ENCODE measurements at places on chromosomes 3 and 15.
A peak's percentile ranks its signal among the peaks of the same experiment; 100 is the strongest.

GRCh38 chr3:89314454-89315098 lies 207.2 kb downstream of the EPHA3 start:
- no peak for DNase-seq
- no peaks in the 10 kb centered on the region for H3K27me3 ChIP-seq
- no peak overlapping the region for H3K4me3 ChIP-seq
- H3K4me1 ChIP-seq: no peaks in the 10 kb centered on the region
- no peaks in the 10 kb centered on the region for H3K36me3 ChIP-seq

DNA sequence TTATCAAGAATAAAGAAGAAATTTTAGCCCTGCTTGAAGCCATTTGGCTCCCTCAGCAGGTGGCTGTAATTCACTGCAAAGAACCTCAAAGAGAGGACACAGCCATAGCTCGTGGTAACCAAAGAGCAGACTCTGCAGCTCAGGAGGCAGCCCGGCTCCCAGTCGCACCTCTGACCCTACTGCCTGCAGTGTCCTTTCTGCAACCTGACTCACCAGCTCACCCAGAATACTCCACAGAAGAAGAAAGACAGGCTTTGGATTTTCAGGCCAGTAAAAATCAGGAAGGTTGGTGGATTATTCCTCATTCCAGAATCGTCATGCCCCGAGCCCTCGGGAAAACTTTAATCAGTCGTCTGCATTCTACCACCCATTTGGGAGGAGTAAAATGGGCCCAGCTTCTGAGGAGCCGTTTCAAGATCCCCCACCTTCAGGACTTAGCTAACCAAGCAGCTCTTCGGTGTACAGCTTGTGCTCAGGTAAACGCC lies 38.6 kb downstream of the ZBTB11 start:
- no peaks in the 10 kb centered on the region for H3K36me3 ChIP-seq
- no peaks in the 10 kb centered on the region for H3K27me3 ChIP-seq
- H3K4me3 ChIP-seq: no peak overlapping the region

DNA sequence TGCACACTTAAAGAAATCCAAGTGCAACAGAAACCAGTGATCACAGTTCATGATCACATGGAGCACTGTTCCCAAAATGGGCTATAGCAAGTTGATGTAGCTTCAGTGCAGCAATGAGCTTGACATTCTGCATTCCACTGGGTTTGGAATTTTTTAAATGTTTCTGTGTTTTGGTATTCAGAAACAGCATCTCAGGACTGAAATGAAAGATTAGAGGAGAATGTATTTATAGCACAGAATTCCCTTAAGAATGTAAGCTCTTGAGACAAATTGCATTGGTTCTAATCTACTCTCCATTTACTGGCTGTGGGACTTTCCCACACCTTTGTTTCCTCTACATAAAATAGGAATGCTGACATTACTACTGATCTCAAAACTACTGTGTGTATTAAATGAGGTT lies 162.7 kb downstream of the FGF12 start:
- no peak overlapping the region for H3K4me3 ChIP-seq
- H3K4me1 ChIP-seq: no peaks in the 10 kb centered on the region
- no peak overlapping the region for H3K27ac ChIP-seq
- DNase-seq: no peak

DNA sequence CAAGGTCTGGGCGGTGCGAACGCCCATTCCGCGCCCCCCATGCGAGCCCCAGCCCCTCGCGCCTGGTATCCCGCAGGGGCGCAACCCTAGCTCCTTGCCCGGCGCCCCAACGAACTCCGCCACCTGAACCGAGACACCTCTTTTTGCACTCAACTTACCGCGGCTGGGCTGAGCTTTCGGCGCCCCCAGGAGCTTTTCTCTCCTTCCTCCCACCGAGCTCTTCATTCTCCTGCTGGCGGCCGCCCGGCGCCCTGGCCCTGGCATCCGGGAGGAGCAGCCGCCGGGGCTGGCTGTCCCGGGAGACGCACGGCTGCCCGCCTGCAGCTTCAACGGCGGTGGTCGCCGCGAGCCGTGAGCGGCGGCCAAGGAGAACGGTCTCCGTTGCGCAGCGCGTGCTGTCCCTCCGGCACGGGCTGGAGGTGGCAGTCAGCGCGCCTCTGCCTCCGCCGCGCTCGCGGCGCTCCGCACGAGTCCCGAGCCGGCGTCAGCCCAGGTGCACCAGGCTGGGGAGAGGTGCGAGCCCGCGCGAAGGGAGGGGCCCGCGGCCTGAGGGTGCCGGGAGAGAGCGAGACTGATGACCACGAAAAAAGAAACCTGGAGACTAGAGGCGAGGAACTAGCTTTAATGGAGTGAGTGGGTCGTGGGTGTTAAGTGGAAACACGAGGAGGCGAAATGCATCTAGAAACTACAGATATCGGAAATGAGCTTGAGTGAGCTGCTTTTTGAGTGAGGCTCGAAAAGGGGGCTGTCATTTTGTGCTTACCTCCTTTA lies 621.5 kb upstream of the ZNF385D start:
- no peak overlapping the region for H3K27ac ChIP-seq
- H3K36me3 ChIP-seq: no peaks in the 10 kb centered on the region
- H3K4me3 ChIP-seq: no peak overlapping the region

- DNase-seq: no peak
- H3K27ac ChIP-seq: no peak overlapping the region
- H3K27me3 ChIP-seq: peaks cover 14% of the 10 kb centered on the region
These were observed 55.5 kb downstream of the SMAD6 start for GRCh38 chr15:66757521-66757920.

DNA sequence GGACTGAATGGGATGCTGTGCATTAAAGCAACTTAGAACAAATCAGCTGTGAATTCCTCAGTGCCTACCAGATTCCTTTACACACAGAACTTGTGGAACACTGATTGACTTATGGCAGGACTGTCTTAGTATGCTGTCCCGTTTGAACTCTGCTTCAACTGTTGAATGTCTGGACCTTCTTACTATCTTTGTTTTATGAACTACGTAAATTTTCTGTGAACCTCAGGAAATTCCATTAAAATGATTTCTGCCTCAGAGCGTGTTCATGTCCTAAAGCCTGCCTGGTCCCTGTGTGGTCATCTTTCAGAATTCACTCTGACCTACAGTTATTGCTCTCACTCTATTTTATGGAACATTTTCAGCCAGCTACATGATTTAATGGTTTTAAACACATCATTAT lies 29.4 kb upstream of the FBN1 start:
- no peak for DNase-seq
- H3K27me3 ChIP-seq: peaks cover 5% of the 10 kb centered on the region
- no peak overlapping the region for H3K4me3 ChIP-seq
- no peaks in the 10 kb centered on the region for H3K4me1 ChIP-seq
- no peaks in the 10 kb centered on the region for H3K36me3 ChIP-seq

GRCh38 chr3:171172070-171172469 lies 145.6 kb upstream of the SLC2A2 start:
- H3K4me3 ChIP-seq: no peak overlapping the region
- H3K27ac ChIP-seq: no peak overlapping the region
- H3K4me1 ChIP-seq: peaks cover 2% of the 10 kb centered on the region

DNA sequence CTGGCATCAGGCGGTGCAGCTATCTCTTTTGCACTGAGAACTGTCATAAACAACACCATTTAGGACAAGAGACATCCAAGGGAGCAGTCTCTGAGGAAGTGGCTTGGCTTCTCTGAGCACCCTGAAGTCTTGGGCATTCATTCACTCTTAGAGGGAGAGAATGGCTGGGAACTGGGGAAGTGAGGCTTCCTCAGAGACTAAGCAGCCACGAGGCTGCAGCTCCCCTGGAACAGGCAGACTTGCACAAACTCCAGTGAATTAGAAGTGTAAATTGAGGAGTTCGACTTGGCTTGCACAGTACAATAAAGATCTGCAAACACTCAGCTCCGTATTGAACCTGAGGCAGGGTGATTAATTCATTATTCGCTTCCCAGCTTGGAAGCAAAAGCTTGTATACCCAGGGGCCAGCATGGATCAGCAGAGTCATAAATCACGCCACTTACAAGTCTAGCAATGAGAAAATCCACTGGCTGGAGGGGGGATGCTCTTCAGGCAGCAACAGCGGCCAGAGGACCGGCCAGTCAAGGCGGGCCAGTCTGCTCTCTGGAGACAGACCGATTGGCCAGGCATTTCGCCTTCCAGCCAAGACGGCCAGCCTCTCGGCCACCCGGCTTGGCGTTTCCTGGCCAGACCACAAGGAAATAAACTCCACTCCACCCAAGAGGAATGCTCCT lies 118.8 kb upstream of the ADPGK start:
- H3K4me3 ChIP-seq: no peak overlapping the region
- DNase-seq: no peak
- no peak overlapping the region for H3K27ac ChIP-seq
- H3K27me3 ChIP-seq: peaks cover 38% of the 10 kb centered on the region

GRCh38 chr3:72169561-72170472 lies 384.9 kb upstream of the PROK2 start:
- peaks cover 7% of the 10 kb centered on the region for H3K27me3 ChIP-seq
- H3K4me1 ChIP-seq: no peaks in the 10 kb centered on the region
- no peak overlapping the region for H3K27ac ChIP-seq
- no peaks in the 10 kb centered on the region for H3K36me3 ChIP-seq

DNA sequence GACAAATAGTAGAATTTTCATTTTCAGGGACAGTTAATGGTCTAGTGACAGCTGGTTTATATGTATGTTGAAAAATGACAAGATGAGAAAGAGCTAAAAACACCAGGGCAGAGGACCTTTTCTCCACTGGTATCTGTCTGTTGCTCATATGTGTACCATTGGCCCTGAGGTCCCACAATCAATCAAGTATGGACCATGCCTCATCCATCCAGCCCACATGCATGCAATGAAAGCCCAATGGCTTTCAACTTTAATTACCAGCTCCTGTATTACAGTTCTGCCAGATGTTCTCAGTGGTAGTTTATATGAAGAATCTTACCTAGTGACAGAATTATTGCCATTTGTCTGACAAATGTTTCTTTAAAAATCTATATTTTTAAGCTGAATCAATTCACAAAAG lies 234.1 kb downstream of the ZMAT3 start:
- no peak overlapping the region for H3K27ac ChIP-seq
- H3K4me3 ChIP-seq: no peak overlapping the region
- no peak for DNase-seq
- no peaks in the 10 kb centered on the region for H3K27me3 ChIP-seq
- H3K4me1 ChIP-seq: no peaks in the 10 kb centered on the region
- H3K36me3 ChIP-seq: no peaks in the 10 kb centered on the region

- peaks cover 3% of the 10 kb centered on the region for H3K4me1 ChIP-seq
- H3K36me3 ChIP-seq: peaks cover 37% of the 10 kb centered on the region
- H3K27ac ChIP-seq: no peak overlapping the region
- no peak overlapping the region for H3K4me3 ChIP-seq
- DNase-seq: no peak
- H3K27me3 ChIP-seq: no peaks in the 10 kb centered on the region
These were observed 128.2 kb downstream of the SUCLG2 start for GRCh38 chr3:67526246-67526645.

DNA sequence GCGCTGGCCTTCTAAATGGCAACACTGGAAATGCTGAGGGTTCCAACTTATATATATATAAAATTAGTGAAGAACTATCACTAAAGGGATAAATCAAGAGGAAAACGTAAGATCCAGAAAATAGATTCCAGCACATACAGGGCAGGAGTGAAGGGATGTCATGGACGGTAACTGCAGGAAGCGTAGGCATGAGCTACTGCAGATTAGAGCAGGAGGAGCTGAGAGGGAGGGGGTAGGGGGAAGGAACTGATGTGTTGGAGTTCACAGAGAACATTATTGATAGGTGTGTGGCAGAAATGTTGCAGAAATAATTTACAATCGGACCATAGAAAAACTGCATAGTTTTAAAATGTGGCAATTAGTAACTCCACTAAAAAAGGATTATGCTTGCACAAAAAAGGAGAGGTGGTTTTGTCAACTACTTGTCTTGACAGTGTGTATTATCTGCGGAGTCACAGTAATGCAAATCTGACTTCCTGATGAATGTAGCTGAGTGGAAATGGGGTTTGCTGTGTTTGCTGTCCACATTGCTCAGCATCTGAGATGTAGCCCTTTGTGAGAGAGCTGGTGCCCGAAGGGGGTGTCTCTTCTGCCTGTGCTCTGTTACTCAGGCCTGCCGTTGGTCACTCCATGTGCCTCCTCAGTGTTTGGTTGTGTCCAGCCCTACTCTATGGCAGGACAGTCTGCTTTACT lies 61.2 kb downstream of the PAK2 start:
- no peaks in the 10 kb centered on the region for H3K27me3 ChIP-seq
- peaks cover 22% of the 10 kb centered on the region for H3K4me1 ChIP-seq
- no peak overlapping the region for H3K4me3 ChIP-seq
- H3K27ac ChIP-seq: no peak overlapping the region
- no peak for DNase-seq

DNA sequence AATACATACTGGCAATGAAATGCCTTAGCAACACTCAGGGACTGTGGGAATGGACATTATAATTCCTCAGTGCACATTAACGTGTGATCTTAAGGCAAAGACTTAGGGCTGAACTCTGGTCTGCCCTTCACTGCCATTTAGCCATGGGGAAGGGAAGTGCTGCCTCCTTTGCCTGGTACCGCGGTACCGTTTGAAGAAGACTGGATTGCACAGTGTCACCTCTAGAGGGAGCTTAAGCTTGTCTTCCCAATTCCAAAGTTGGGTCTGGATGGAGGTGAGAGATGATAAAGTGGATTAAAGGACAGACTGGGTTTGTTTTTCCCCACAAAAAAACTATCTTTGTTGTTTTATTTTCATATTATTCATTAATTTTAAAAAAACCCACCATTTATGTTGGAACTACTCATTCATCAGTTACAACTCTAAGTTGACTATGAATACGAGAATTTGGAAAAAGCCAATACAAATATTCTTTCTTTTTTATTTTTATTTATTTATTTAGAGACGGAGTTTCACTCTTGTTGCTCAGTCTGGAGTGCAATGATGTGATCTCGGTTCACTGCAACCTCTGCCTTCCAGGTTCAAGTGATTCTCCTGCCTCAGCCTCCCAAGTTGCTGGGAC lies 60.0 kb upstream of the SYN2 start:
- DNase-seq: no peak
- H3K4me1 ChIP-seq: no peaks in the 10 kb centered on the region
- H3K4me3 ChIP-seq: no peak overlapping the region
- H3K27me3 ChIP-seq: no peaks in the 10 kb centered on the region

- H3K27me3 ChIP-seq: no peaks in the 10 kb centered on the region
- H3K4me3 ChIP-seq: no peak overlapping the region
- no peaks in the 10 kb centered on the region for H3K4me1 ChIP-seq
These were observed 192.3 kb upstream of the BCHE start for GRCh38 chr3:166029507-166029906.

GRCh38 chr3:15377961-15378791 lies 45.8 kb upstream of the SH3BP5 start:
- peak overlapping the region; percentile 73 for H3K27ac ChIP-seq
- DNase-seq: peak; percentile 97
- H3K4me1 ChIP-seq: peaks cover 8% of the 10 kb centered on the region
- H3K36me3 ChIP-seq: no peaks in the 10 kb centered on the region

- no peak for DNase-seq
- H3K27ac ChIP-seq: peak overlapping the region; percentile 74
- peaks cover 49% of the 10 kb centered on the region for H3K36me3 ChIP-seq
- H3K4me1 ChIP-seq: peaks cover 81% of the 10 kb centered on the region
These were observed 63.0 kb downstream of the CHSY1 start for GRCh38 chr15:101188637-101189408.

- no peak overlapping the region for H3K4me3 ChIP-seq
- no peak for DNase-seq
- H3K27me3 ChIP-seq: peaks cover 13% of the 10 kb centered on the region
- no peak overlapping the region for H3K27ac ChIP-seq
These were observed 200.8 kb upstream of the C2CD4B start for GRCh38 chr15:62365795-62366442.

Data from activated CD4-positive, alpha-beta memory T cell treated with anti-CD3 and anti-CD28 coated beads, Interleukin-2, amount 10 ng/mL, durations not matched to agents 7 days and 5 days (primary cell).